ENCODE measurements at places on chromosomes 3 and 15. TPM values are rescaled to one million over a fixed set of nuclear protein-coding genes. Genes with fewer than 3 reads are reported as not detected.
A peak's percentile ranks its signal among the peaks of the same experiment; 100 is the strongest.

GRCh38 chr15:98651036-98651481, 2.7 kb downstream of the IGF1R start:
- peak; percentile 39 for DNase-seq

GRCh38 chr3:38548154-38548931, 52.2 kb downstream of the EXOG start:
- no peak for DNase-seq

- no peak for DNase-seq
Measured at GRCh38 chr3:24525022-24525421, 30.4 kb upstream of the THRB start.

- DNase-seq, result no peak
Measured at GRCh38 chr3:99878005-99878404, 60.3 kb downstream of the CMSS1 start.

GRCh38 chr3:169268286-169268776, 395.2 kb downstream of the MECOM start:
- no peak for DNase-seq

GRCh38 chr15:95658799-95659198, 671.7 kb upstream of the NR2F2 start:
- DNase-seq, result no peak

DNA sequence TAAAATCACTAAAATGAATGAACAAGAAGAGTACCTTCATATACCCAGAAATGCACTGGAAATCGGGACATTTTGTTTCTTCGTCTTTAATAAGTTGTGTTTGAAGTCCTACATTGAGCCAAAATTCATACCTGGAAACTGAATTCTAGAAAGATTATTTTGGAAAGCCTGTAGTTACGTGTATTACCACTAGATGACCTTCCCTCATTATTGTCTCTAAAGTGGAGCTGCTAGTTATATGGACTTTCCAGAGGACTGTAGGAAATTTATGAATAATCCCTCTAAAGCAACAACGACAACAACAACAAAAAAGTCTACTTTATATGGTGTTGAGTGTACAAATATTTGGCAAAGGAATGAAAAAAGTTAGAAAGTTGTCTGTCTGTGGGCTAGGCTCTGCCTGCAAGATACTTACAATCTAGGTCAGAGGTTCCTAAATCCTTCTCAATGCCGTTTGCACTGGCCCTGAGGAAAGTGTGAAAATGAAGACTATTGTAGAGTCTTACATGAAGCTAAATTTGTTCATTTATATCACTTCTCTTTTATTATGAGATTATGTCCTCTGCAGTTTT, 234.8 kb upstream of the NR2E3 start:
- DNase-seq, result no peak

- DNase-seq, result no peak
Measured at GRCh38 chr15:41104234-41104633, 11.8 kb downstream of the INO80 start.

DNA sequence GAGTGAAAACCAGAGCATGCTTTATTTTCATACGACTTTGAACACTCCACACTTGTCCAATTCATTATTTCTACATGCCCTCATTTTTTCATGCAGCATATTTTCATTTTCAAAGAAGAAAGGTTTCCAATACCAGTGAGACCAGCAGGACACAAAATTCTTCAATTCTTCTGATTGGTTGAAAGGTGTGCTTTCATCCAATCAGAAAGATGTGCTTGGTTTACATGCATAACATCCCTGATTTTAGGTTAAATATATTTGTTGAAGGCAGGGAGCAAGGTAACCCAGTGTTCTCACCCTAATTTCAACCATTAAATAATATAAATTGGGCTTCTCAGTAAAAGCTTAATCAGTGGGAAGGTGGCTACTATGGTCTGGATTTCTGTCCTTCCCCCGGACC, 47.5 kb upstream of the PPIB start:
- no peak for DNase-seq

- no peak for DNase-seq
Measured at GRCh38 chr3:107456501-107456900, 66.3 kb upstream of the BBX start.

DNA sequence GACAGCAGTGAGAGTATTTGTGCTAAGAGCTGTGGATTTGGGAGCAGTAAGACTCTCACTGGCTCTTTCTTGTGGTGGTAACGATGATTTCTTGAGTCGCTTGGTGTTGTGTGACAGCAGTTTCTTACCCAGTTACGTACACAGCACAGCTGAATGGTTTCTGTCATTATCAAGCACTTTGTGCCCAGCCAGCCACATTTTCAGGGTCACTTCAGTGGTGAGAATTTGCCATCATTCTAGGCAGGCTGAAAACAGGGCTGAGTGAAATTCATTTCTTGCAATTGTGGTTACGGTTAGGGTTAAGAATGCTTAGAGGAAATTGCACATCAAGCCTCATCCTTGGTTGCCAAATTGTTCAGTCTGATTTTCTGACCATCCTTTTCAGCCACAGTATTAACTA, 130.1 kb downstream of the RYR3 start:
- DNase-seq, result no peak

- DNase-seq, result no peak
Measured at GRCh38 chr15:59993041-59993750, 10.9 kb upstream of the FOXB1 start.

DNA sequence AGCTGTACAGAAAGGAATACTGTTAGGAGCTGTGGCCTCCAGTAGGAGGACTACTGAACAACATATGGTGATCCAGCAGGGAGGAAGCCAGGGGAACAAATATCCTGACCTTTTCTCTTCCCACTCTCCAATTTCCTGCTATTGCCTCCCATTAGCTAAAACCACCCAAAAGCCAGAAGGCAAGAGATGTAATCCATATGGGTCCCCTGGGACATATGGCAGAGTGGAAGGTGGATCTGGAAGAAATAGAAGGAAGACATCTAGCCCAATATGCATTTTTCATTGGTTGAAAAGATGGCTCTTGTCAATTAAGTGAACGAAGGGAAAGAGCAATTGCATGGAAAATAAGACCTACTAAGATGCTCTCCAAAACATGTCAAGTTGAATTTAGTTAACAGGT, 167.2 kb downstream of the CNTN3 start:
- no peak for DNase-seq

DNA sequence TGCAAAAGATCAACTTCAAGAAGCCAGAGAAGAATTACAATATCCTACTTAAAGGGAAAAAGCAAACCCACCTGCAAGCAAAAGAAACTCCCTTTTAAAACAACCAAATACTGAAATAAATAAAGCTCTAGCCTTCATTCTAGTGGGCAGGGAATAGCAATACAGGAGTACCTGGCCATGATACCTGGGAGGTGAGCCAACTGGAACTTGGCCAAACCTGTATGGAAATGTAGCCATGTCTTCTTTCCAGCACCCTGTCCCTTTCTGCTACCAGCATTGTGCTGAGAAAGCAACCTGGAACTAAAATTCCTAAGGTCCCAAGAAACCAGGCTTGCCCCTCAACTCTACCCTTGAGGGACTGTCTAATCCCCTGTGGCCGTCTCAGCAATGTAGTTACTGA, 530.0 kb downstream of the EPHB1 start:
- DNase-seq, result no peak

DNA sequence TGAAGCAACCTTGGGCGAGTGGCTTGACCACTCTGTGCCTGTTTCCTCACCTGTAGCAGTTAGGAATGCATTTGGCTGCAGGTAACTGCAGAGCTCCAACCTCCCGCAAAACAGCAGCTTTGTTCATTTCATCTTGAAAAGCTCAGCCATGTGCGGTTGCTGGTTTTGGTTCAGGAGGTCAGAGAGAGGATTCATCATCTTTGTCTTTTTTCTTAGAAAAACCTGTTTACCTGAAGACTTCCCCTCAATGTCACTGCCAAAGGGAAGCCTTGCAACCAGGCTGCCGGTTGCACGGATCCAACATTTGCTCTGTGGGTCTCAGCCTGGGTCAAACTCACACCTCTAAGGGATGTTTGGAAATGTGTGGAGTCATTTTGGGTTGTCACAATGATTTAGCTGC, 16.4 kb upstream of the FURIN start:
- no peak for DNase-seq

The DAPK2 gene
- total RNA-seq, result 2.9 TPM

The RPSA gene
- total RNA-seq, result 1,688 TPM

The SAXO2 gene
- 1.7 TPM for total RNA-seq

The FMN1 gene
- 0.84 TPM for total RNA-seq

The PLOD2 gene
- not detected for total RNA-seq

The RPP14 gene
- 15.4 TPM for total RNA-seq

The NOX5 gene
- 0.06 TPM for total RNA-seq

The SH2D7 gene
- total RNA-seq, result not detected

The ATP13A3 gene
- total RNA-seq, result 62.7 TPM

The HRG gene
- not detected for total RNA-seq

All from CD4-positive, alpha-beta memory T cell (primary cell).